ENCODE measurements at places on chromosomes 1 and 21.

GRCh38 chr1:244252211-244252610 is 199.5 kb downstream of the ADSS2 start:
- no peak for DNase-seq

- DNase-seq = no peak
These were observed 353.7 kb upstream of the GREM2 start for GRCh38 chr1:240965581-240966091.

- DNase-seq = no peak
These were observed 158.8 kb downstream of the URB2 start for GRCh38 chr1:229784834-229785233.

GRCh38 chr1:3227351-3227704 is 158.3 kb downstream of the PRDM16 start:
- no peak for DNase-seq

- DNase-seq = peak; percentile 74
These were observed 61.0 kb downstream of the WDR4 start for GRCh38 chr21:42818328-42818749.

DNA sequence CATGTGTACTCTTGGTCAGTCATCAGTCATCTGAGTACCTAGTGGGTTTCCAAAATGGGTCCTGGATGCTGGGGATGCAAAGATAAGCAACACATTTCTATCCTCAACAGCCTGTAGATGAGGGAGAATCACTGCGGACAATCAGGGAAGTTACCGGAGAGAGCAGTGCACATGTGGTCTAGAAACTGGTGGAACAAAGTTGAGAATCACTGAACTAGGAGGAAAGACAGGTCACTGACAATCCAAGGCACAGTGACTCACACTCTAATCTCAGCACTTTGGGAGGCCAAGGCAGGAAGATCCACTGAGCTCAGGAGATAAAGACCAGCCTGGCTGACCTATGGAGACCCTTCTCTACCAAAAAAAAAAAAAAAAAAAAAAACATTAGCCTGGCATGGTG is 31.4 kb upstream of the LGALS8 start:
- DNase-seq = no peak

- no peak for DNase-seq
These were observed 59.9 kb downstream of the WNT9A start for GRCh38 chr1:227887697-227888403.

GRCh38 chr1:208223136-208223535 is 21.0 kb downstream of the PLXNA2 start:
- no peak for DNase-seq

GRCh38 chr1:59215766-59216291 is 81.1 kb upstream of the FGGY start:
- no peak for DNase-seq

- no peak for DNase-seq
These were observed 76.4 kb downstream of the SNRPE start for GRCh38 chr1:203937678-203938330.

DNA sequence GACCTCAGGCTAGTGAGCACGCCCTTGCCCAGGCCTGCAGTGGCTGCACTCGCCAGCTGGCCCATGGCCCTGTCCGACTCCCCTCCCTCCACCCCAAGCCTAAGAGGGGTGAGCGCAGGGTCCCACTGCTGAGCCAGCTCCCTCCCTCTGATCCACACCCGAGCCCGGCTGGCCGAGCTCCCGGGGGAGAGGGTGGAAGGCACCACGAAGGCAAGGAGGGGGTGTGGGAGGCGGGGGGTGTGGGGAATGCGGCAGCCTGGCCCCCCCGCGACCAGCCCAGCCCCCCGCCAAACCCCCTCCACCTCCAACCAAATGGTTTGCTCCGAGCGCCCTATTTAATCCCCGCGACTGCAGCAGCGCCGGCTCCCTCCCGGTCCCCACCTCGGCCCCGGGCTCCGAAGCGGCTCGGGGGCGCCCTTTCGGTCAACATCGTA is at the start of gene CADM3:
CADM3 (plus strand) TSS at position 362 of the 434 bp plus-strand sequence. CDS start 151 bp downstream, outside the sequence.
- DNase-seq = no peak

- no peak for DNase-seq
These were observed 15.6 kb downstream of the SERBP1 start for GRCh38 chr1:67414574-67414973.

- no peak for DNase-seq
These were observed 14.9 kb downstream of the ZBTB18 start for GRCh38 chr1:244065960-244066388.

GRCh38 chr1:18290740-18291412 is 183.3 kb downstream of the IGSF21 start:
- no peak for DNase-seq

DNA sequence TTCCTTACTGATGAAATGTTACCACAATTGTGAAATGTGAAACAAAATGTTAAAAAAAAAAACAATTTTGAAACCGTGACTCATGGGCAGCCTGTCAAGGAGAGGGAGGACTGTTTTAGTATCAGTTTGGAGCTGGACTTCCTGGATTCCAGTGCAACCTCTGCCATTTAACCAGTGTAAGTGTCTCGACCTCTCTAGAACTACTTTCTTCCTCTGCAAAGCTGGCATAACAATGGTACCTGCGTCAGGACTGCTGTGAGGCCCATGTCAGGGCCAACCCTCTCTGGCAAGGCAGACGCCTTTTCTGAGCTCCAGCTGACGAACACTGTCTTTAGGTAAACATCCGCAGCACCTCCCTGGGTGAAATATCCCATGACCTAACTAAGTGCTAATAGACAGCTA is 20.9 kb downstream of the URB1 start:
- DNase-seq = no peak

- no peak for DNase-seq
These were observed 1.5 kb downstream of the RPL22 start for GRCh38 chr1:6197746-6198427.

DNA sequence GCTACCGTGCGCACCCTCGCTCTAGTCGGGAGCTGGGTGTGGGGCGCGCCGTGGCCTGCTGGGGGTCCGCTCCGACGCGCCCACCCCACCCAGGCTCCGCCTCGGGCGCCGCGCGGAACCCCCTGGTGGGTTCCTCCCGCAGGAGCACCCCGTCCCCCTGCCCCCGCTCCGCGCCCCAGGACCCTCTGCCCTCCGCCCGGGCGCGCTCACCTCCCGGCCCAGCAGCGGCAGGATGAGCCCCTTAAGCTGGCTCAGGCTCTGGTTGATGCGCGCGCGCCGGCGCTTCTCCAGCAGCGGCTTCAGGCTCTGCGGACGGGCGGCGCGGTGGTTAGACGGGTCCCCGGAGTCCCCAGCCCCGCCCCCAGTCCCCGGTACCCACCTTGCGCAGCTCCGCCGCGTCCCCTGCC is 319 bp downstream of the HES2 start:
- DNase-seq = no peak

GRCh38 chr1:86856196-86856595 is 57.7 kb downstream of the SELENOF start:
- no peak for DNase-seq

GRCh38 chr1:44783697-44784093 is 4.3 kb downstream of the BEST4 start:
- no peak for DNase-seq

DNA sequence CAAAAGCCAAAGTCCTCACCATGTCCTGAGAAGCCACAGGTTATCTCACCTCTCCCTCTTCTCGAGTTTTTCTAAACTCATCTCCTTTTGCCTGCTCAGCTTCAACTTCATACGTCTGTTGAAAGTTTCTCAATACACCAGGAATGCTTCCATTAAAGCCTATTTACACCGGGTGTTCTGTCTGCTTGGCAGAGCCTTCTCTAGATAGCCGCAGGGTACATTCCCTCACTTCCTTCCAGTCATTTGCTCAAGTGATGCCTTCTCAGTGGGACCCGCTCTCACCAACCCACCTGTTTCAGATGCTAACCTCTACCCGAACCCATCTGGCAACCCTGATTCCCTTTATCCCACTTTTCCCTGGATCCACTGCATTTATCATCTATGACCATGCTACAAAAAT is 257.0 kb upstream of the ADGRL2 start:
- DNase-seq = no peak

- no peak for DNase-seq
These were observed 360.0 kb downstream of the HHAT start for GRCh38 chr1:210688512-210689234.

- no peak for DNase-seq
These were observed 43.4 kb downstream of the KIF1B start for GRCh38 chr1:10253755-10254154.

GRCh38 chr1:180522213-180522515 is 19.8 kb upstream of the ACBD6 start:
- DNase-seq = no peak

DNA sequence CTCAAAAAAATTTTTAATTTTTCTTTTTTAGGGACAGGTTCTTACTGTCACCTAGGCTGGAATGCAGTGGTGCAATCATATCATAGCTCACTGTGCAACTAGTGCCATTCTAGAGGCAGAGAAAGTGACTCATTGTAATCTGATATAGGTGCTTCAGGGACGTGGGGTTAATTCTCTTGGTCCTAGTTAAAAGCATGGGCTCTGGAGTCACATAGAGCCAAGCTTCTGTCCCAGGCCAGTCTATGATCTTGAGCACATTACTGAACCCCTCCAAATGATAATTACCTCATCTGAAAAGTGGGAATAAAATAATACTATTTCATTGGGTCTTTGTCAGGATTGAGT is 1.1 kb upstream of the ADIPOR1 start:
- DNase-seq = no peak

- DNase-seq = no peak
These were observed 1.9 kb downstream of the BTBD19 start for GRCh38 chr1:44810101-44810761.

DNA sequence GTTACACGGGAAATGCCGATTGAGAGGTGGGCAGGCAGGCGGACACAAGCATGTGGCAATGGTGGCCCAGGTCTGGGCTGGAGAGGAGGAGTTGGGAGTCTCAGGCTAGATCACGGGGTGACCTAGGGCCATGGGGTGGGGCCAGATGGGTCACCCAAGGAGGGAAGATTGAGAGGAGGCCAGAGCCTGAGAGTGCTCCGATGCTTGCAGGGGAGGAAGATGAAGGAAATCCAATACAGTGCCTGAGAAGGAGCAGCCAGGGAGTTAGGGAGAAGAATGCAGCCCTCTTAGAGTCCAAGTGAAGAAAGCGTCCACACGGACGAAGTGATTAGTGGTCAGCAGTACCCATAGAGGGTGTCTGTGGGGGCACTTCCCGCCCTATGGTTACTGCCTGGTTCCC is 61.4 kb upstream of the FAM3B start:
- DNase-seq = no peak

GRCh38 chr1:161185282-161185682 is 8.0 kb upstream of the B4GALT3 start:
- DNase-seq = peak; percentile 62

DNA sequence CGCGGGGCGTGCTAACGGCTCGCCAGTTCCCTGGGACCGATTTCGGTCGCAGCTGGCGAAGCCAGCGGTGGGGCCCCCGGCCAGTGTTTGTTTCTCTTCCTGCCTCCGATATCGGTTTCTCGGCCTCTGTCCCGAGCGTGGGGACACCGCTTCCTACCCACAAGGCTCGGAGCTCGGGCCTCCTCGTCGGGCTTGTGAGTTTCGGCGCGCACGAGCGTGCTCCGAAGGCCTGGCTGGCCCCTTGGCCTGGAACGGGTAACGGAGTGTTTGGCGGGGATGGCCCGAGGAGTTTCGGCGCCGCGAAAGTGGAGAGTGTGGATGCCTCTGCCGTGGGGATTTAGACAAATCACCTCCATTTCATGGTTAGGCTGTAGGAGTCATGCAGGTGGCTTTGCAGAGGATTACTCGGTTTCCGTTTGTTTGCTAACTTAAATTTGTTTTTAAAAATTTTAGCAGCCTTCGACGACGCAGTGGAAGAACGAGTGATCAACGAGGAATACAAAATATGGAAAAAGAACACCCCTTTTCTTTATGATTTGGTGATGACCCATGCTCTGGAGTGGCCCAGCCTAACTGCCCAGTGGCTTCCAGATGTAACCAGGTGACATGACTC is 559 bp downstream of the RBBP4 start:
- no peak for DNase-seq

DNA sequence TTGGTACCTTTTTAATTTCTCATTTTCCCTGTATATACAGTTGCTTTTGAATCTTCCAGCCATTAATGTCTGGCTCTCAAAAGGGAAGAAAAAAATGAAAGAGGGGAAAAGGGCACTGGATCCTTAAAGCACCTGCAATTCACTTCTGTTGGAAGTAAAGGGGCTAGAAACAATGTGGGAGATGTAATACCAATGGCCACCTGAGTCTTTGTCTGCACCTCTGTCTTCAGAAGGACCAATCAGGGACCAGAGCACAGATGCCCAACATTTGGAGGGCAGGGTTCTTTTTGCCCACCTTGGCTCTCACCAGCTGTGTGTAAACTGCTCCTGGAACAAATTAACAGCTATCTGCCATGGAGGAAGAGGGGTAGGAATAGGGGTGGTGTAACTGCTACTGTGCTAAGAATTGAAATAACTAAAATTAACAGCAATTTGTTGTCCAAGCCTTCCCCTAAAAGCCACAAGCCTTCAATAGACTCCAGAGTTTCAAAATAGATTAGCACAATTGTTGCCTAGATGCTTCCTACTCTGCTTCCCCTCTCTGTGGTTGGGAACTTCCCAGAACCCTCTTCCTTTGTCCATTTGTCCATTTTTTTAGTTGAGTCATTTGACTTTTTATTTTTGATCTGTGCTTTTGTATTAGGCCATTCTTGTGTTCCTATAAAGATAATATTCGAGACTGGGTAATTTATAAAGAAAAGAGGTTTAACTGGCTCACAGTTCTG is 11.5 kb upstream of the LRRC8B start:
- DNase-seq = no peak

DNA sequence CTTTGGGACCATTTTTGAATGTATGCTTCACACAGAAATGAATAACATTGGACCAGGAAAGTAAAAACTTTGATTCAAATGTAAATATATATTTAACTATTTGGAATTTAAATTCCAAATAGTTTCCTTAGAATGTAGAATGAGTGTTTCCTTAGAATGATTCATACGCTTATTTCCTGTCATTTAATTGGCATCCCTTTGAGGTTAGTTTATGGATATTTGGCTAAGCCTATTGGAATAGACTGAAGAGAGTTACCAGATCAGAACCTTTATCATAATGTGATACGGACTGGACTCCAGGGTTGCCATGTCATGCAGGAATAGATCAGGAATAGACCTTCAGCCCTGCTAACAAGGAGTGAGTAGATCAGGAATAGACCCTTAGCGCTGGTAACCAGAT is 133.1 kb downstream of the TNNI3K start:
- DNase-seq = no peak

GRCh38 chr1:17709981-17710380 is 45.2 kb upstream of the ACTL8 start:
- DNase-seq = no peak
